ENCODE measurements at places on chromosomes 16 and 17.

- DNase-seq: no peak
Measured at GRCh38 chr16:17313793-17314547, 156.8 kb downstream of the XYLT1 start.

DNA sequence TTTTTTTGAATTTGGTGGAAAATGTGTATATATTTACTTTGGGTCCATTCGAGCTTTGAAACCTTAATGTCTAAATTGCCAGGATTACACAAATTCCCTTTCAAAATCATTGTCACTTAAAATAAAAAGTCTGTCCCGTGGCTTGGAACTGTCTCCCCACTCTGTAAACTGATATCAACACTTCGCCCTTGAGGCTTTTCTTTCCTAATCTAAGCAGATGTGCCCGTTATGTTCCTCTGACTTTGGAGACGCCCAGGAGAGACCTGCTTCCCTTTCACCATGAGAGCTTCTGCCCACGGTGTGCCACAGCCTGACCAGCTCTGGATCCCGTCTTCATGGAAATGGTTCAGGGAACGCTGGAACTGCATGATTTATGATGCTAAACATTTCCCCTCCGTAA, 151.3 kb downstream of the C16orf95 start:
- DNase-seq: no peak

DNA sequence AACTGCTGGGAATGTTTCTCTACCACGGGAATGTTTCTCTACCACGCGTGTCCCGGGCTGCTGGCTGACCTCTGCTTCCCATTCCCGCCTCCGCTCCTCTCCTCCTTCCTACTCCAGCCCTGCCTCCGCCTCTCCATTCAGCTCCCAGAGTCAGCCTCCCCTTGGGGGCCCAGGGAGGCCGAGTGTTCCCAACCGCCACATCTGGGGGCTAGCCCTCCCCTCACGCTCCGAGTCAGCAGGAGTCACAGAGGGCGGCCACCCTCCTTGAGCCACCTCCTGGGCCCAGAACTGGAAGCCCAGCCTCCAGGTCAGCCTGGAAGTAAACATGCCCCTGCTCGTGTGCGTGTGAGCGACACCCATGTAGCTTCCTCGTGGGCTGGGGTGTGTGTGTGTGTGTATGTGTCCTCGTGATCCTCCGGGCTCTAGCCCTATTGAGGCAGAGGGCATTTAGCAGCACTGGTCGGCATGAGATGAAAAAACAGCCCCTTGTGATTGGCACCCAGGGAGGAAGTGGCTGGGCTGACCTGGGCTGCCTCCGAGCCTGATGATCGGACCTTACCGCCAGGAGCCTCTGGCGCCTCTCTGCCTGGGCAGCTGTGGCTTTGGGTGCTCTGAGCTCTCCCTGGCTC, 7.3 kb downstream of the CYGB start:
- DNase-seq: no peak

- DNase-seq: no peak
Measured at GRCh38 chr17:19305761-19306159, 56.8 kb downstream of the B9D1 start.

GRCh38 chr17:32141679-32142037, 644 bp upstream of the RHOT1 start:
- no peak for DNase-seq

GRCh38 chr16:13392341-13392740, 490.9 kb downstream of the SHISA9 start:
- no peak for DNase-seq

GRCh38 chr16:4690946-4691665, 2.3 kb upstream of the NUDT16L1 start:
- DNase-seq: no peak

GRCh38 chr16:64305663-64306062, 816.2 kb downstream of the CDH11 start:
- no peak for DNase-seq

GRCh38 chr17:45316434-45317110, at the start of gene MAP3K14:
Gene MAP3K14 (minus strand): TSS chr17:45317020. CDS start chr17:45290745, 26,275 bp downstream.
- no peak for DNase-seq

DNA sequence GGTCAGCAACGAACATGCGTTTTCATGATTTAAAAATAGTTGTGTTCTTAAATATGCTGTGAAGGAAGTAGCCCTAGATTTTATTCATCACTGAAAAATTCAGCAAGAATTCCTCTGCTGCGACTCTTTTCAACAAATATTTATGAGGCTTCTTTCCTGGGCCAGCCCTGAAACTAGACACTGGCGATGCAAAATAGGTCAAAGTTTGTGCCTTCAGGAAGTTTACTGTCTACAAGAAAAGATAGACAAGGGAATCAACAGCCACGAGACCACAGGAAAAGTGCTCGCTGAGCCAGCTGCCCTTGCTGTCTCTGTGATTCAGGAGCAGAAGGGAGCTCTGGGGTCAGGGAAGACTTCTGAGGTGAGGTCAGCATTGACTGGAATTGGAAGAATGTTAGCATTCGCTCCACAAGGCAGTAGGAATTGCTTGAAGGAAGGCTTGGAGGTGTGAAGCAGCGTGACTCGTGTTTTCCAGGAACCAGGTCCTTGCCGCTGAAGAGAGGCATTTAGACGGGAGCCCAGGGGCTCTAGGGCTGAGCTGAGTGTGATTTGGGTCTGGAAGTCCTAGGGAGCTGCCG, 1.9 kb upstream of the RPL26 start:
- DNase-seq: no peak

- no peak for DNase-seq
Measured at GRCh38 chr16:83539736-83540490, 267.9 kb upstream of the HSBP1 start.

- no peak for DNase-seq
Measured at GRCh38 chr16:25087761-25088160, 23.8 kb upstream of the LCMT1 start.

DNA sequence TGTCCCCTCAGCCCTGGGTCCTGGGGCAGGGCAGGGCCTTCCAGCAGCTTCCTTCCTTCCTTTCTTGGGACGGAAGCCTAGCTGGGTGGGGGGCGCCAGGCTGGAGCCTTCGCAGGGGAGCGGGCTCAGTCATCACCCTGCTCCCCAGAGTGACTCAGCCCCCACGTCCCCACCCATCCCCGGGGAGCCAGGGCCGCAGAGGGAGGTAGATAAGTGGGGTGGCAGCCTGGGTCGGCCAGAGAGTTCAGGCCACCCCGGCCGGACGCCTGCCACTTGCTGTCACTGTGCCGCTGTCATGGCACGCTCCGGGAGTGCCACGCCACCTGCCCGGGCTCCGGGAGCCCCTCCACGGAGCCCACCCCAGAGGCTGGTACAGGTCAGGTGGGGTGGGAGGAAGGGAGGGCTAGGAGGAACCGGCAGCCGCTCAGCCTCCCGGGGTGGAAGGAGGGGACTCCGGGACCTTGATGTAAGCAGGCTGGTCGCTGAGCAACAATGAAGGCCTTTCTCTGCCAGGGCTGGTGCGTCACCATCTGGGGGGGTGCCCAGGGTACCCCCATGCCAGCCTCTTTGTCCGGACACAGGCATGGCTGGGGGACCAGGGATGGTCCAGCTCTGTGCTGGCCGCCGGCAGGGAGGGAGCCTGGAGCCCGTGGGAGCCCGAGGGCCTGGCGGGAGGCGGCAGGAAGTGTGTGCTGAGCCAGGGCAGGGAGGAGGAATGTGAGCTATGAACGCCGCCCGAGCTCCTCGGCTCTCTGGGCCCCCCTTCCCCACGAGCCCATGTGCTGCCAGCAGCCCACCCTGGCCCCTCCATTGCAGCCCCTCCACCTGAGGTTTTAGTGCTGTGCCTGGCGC, 6.6 kb downstream of the NHERF2 start:
- no peak for DNase-seq

- no peak for DNase-seq
Measured at GRCh38 chr16:35908942-35909341, 2449.5 kb downstream of the TP53TG3F start.

DNA sequence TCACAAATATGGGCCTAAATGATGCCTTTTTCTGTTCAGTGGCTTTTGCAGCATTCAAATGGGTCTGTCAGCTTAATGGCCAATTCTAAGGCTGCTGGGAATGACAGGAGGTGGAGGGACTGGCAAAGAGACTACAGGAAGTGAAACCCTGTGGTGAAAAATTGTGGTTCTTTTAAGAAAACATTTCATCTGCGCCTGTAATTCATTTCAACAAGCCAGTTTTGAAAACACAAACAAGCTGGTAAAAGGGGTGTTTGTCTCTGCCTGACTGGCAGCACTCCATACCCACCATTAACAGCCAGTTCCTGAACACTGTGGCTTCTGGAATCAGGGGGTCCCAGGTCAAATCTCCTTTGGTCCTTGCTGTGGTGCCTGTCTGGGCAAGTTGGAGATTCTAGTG, 3.6 kb upstream of the KDM8 start:
- DNase-seq: no peak

- DNase-seq: no peak
Measured at GRCh38 chr17:73189417-73190099, 3.3 kb upstream of the COG1 start.

DNA sequence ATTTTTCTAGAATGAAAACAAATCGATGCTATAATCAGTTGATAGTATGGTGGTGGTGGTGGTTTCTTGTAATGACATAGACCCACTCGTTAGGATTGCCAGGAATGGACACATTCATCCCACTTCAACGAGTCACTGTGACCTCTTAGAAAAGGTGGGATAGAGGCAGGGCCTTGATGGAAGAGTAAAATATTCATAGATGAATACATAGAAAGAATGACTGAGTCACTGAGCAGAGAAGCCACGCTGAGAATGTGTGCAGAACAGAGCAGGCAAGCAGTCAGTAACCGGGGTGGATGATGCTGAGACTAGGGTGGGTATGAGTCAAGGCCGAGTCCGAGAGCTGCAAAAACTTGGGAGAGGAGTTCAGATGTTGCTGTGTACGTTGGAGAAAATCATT, 129.9 kb downstream of the PITPNC1 start:
- no peak for DNase-seq

DNA sequence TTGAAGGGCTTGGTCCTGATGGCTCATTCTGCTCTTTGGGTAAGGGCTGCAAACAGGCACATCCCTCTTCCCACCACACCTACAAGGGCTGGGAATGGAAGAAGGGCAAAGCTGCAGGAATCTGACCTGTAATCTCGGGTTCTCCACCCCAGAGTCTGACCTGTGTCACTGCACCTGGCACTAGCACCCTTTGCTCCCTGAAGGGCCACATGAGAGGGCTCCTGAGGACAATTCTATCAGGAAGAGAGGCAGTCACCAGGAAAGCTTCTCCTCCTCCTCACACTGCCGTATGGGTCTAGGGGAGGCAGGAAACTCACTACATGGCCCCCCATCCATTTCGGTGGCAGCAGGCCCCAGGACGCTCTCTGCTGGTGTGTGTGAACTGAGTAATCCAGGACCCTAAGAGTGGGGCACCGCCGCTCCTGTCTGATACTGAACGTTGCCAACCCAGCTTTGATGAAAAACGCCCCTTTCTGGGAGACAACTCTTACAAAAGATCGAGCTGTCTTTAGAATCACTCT, 26.4 kb downstream of the TTLL6 start:
- no peak for DNase-seq

DNA sequence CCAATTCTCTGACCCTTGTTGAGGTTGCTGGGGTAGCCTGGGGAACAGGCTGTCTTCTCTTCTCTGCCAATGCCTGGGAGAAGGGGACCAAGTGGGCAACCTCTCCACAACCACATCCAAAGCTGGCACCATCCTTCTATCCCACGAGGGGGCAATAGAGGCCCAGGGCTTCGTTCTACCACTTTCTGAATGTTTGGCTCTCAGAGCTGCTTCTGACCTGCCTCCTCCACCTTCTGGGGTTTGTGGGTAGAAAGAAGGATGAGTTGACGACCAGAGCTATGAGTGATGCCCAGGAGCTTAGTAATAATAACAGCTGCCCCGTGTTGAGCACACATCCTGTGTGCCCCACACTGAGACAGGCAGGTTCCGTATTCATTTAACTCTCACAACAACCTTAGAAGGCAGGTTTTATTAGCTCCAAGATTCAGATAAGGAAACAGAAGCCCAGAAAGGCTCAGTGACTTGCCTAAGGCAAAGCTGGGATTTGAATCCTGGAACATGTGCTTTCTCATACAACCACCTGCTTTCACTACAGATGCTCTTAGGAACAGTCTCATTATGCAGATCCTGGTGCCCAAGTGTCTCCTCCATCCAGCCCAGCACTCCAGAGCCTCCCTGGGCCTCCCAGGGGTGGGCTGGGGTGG, 11.1 kb downstream of the TSPOAP1 start:
- DNase-seq: no peak

DNA sequence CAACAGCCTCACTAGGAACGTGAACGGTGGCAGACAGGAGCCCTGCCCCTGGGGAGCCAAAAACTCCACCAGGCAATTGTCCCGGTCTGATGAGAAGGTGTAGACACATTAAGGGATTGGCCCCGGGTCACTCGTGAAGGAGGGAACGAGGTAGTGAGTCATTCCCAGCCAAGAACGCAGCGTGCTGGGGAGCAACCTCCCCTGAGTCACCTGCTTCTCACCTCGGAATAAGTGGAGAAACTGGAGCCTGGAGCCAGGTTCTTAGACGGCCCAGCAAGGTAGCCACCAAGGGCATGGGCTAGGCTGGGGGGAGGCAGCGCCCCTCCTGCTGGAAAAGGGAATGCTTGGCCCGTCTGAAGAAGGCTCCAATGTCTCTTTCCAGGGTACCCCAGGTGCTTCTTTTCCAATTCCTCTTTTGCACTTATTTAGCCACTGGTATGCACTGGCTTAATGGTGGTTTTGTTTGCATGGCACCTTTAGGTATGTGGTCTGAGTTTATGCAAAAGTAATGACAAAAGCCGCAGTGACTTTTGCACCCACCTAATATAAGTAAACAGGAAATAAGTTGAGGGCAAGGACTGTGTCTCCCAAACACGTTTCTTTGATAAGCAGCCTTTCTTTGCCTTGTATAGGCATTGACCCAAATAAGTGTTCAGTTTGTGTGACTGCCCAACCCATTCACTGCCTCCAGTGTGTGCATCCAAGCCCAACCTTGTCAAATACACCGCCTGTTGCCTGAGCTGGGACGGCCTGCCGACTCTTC, 1.8 kb upstream of the HELZ start:
- no peak for DNase-seq

DNA sequence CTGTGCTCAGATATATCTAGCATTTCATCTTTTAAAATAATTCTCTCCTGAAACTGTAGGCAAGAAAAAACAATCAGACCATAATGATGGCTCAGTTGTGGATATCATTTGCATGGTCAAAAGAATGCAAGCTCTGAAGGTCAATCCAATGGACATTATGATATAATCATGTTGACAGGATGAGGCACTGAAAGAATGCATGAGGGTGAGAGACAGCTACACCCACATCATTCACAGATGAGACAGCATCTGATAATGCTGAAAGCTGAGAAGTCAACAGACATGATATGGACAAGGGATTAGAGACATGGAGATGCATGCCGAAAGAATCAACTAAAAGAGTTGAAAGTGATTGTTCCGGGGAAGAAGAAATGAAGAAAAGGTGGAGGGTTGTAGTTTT, 346.4 kb upstream of the CDH5 start:
- DNase-seq: no peak

GRCh38 chr17:18025945-18026776, 12.8 kb downstream of the ATPAF2 start:
- DNase-seq: no peak

- DNase-seq: no peak
Measured at GRCh38 chr17:73013301-73013700, 79.2 kb downstream of the SLC39A11 start.

GRCh38 chr16:22266546-22266945, 30.7 kb upstream of the POLR3E start:
- no peak for DNase-seq

- no peak for DNase-seq
Measured at GRCh38 chr17:59436900-59437299, 105.4 kb downstream of the YPEL2 start.

- DNase-seq: no peak
Measured at GRCh38 chr17:12584727-12585126, 81.0 kb upstream of the MYOCD start.

All from right renal pelvis (tissue), 4 donors.